NCI-H748 treated with DMSO at 0.1 percent for 48 hours (cell line): ENCODE measurements at places on chromosomes 13 and 19.

DNA sequence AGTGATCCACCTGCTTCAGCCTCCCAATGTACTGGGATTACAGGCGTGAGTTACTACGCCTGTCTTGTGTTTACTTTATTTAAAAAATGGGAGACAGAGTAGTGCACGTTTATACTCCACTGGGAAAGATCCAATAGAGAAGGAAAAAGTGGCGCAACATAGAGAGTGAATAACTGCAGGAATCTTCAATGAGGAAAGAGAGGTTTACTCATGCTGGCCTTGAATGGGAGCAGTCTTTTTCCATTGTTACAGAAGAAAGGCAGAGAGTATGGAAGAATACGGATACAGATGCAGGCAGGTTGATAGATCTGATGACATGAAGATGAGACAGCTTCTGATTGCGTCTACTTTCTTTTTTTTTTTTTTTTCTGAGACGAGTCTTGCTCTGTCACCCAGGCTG, 4.6 kb upstream of the WDFY2 start:
- DNase-seq = no peak

- no peak for DNase-seq
These were observed 301.1 kb downstream of the FGF9 start for GRCh38 chr13:21971662-21972621.

GRCh38 chr13:46622630-46623256, 69.8 kb downstream of the LRCH1 start:
- no peak for DNase-seq

DNA sequence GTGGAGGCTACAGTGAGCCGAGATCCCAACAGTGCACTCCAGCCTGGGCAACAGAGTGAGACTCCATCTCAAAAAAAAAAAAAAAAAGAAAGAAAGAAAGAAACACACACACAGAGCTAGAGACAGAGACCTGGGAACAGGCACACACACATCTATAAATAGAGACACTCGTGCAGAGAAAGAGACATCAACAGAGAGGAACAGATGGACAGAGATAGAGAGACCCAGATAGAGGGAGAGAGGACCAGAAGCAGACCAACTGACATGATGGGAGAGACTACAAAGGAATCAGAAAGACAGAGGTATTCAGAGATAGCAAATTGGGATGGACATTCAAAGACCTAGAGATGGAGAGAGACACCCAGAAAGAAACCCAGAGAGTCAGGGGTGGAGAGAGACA, 2.1 kb upstream of the CA11 start:
- no peak for DNase-seq

- DNase-seq = no peak
These were observed 580 bp downstream of the AP2A1 start for GRCh38 chr19:49767381-49767780.

- no peak for DNase-seq
These were observed 209.6 kb downstream of the OLFM4 start for GRCh38 chr13:53238261-53238660.

- DNase-seq = peak; percentile 12
These were observed 3.2 kb downstream of the CPB2 start for GRCh38 chr13:46101484-46102254.

- no peak for DNase-seq
These were observed 66.6 kb upstream of the C1QTNF9B start for GRCh38 chr13:23963947-23964346.

GRCh38 chr13:48086272-48086671, 8.6 kb downstream of the MED4 start:
- no peak for DNase-seq

- no peak for DNase-seq
These were observed 33.5 kb downstream of the DOCK9 start for GRCh38 chr13:98944336-98944735.
